Activated CD8-positive, alpha-beta T cell treated with anti-CD3 and anti-CD28 coated beads for 36 hours (primary cell): ENCODE measurements at places on chromosomes 4 and X. TPM values are rescaled to one million over a fixed set of nuclear protein-coding genes. Genes with fewer than 3 reads are reported as not detected.

- no peak for DNase-seq
Measured at GRCh38 chrX:93264261-93265002, 408.9 kb downstream of the NAP1L3 start.

- DNase-seq = no peak
Measured at GRCh38 chrX:24426340-24426913, 38.7 kb upstream of the PDK3 start.

DNA sequence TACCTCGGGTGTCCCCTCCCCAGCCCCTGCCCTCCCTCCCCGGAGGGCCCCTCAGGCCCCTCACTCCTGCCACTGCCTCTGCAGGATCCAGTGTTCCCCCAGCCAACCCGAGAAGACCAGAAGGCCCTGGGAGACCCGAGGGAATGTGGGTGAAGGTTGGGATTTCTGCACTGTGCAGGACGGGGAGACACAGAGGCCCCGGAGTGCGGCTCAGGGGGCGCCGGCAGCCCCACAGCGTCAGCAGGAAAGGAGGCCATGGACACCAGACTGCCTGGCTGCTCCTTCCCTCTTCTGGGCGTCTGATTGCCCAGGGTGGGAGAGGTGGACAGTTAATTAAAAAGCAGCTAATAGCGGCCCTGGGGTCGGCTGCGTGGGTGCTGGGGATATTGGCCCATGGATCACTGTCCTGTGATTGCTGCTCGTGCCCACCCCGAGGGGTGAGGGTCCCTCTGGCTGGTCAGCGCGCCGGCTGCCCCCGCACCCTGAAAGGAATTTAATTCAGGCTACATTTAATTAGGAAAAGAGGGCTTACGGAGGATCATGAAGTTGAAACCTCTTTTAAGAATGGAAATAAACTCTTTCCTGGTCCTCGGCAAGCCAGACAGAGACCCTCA lies 57.8 kb upstream of the NKX1-1 start:
- DNase-seq = no peak

DNA sequence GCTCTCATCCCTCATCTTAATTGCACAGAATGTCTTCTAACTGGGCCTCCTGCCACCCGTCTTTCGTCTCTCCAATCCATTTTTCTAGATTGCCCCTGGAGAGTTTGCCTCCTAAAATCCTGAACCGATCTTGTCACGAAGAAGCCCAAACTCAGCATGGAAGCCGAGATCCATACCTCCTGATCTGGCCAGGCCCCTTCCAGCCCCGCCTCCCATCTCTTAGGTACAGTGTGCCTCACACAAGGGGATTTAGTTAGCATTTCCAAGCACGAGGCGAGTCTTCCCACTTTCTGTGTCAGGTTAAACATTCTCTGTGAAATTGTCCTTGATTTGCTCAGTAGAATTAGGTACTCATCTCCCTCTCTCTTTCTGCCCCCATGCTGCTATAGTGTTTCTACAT lies 80.0 kb upstream of the TENM3 start:
- DNase-seq = no peak

DNA sequence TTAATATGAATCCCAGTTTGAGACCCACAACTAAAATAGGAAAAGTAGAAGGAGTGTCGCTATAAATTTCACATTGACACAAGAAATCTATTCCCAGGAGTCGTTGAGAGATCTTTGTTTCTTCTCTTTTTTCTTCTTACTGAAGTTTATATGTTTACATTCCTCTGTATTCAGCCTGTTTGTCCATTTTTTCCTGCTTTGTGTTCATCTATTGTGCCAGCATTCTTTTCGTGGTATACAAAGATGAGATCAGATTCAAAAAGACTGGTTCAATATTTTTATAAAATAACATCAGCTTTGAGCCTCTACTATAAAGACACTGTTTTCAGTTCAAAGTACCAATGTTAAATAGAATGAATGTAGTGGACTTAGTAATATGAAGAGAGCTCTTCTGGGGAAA lies 95.4 kb upstream of the MYOZ2 start:
- no peak for DNase-seq

HPGD gene
- 4.7 TPM for total RNA-seq

DUX4 gene
- total RNA-seq = not detected

CSAG2 gene
- total RNA-seq = not detected

APBB2 gene
- 2.3 TPM for total RNA-seq

GAGE12E gene
- total RNA-seq = not detected
